ENCODE measurements at places on chromosomes 12 and 14.

DNA sequence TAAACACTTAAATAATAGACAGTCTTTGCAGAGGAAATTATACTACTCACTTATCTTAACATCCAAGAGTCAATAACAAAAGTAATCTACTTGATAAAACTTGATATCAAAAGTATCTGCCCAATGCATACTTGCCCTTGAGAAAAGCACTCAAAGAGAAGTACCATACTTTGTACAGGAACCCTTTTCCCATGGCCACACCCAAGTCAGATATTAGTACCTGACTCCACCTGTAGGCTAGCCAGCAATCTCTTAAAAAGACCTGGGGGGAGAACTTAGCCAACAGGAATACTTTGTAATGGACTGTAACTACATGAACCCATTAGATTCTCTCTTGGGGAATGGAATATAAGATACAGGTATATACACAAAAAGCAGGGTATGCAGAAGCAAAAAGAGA is 99.6 kb upstream of the HECTD1 start:
- DNase-seq: no peak

GRCh38 chr12:49187184-49187583 is 1.7 kb downstream of the TUBA1A start:
- DNase-seq: no peak

- DNase-seq: peak; percentile 94
Measured at GRCh38 chr14:24442240-24443052, at the start of gene SDR39U1. Gene SDR39U1, minus strand, starts transcription at chr14:24442776. Its CDS starts 7 bp downstream, at chr14:24442769.

DNA sequence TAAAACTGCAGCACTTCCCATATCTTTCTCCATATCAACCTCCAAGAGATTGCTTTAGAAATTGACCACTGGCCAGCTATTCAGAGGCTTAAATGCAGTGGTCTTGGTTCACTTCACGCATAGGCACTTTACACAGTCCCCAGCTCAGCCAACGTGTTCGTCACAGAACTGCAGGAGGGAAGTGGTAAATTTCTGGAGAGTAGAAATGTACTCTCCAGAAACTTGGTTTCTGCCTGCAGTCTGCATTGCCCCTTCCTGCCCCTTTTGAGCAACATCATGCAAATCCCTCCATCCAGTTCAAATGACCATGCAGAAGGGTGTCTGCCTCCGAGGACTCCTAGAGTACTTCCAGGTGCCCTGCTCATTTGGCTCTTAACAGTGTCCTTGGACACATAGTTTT is 42.7 kb upstream of the NEDD1 start:
- DNase-seq: no peak

Measured in activated CD4-positive, alpha-beta T cell treated with anti-CD3 and anti-CD28 coated beads for 24 hours (primary cell).